ENCODE measurements at places on chromosomes 13 and 19.

- DNase-seq: no peak
These were observed 121.8 kb downstream of the STOML3 start for GRCh38 chr13:38868870-38869269.

DNA sequence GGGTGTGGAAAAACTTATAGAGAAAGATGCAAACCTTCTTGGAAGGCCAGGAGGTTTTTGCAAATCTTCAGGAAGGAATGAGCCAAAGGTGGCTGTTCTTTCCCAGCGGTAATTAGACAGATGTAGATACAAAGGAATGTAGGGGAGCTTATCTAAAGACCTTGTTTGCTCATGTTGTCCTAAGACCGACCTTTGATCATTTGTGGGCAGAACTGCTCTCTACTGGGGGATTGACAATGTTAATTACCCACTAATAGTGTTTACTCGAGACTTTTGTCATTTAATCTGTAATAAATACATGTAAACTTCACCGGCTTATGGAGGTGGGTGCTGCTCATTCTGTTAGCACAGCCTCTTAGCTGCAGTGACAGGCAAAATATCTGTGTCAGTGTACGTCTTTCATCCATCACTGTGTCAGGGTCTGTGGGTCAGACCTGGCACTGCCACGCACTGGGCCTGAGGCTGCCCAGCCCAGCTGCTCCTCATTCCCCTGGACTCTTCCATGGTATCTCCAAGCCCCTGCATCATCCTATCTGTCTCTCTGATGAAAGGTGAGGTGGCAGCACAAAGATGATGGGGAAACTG lies 68.3 kb downstream of the ZNF431 start:
- no peak for DNase-seq

DNA sequence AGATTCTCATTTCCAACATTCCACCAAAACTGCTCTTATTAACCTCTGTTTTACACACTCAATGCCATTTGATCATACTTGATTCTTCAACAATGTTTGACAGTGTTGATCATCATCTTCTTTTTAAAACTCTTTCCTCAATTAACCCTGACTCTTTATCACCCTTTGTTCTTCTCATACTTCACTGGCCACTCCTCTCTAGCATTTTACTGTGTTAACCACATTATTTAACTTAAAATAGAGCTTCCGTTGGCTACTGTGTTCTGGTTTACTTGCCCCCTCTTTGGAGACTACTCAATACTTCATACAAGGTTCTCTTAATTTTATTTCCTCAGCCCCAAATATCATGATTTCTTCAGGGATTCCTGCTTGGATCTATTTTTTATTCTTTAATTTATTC lies 121.1 kb upstream of the SPRY2 start:
- no peak for DNase-seq

- no peak for DNase-seq
These were observed 7.3 kb downstream of the ELOF1 start for GRCh38 chr19:11551603-11552235.

DNA sequence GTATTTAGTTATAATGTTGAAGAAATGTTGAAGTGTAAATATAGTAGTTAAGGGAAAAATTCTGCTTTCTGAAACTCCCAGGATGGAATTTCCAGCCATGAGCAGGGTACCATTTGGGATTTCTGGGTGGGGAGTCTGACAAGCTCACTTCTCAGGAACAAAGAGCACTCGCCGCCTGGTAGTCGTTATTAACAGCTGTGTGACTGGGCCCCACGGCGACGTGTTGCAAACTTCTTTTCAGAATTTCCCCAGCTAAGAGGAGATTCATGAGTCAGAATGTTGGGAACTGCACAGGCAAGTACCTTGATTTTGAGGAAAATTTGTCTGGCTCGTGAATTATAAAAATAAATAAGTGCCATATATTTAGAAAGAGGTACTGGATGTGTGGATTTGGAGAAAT lies 103.7 kb downstream of the LACC1 start:
- DNase-seq: no peak

- no peak for DNase-seq
These were observed 522.5 kb downstream of the DIAPH3 start for GRCh38 chr13:59641261-59641660.

- DNase-seq: no peak
These were observed 43.0 kb downstream of the IFT88 start for GRCh38 chr13:20610006-20610405.

- no peak for DNase-seq
These were observed 27.1 kb upstream of the MTUS2 start for GRCh38 chr13:28792992-28793391.

DNA sequence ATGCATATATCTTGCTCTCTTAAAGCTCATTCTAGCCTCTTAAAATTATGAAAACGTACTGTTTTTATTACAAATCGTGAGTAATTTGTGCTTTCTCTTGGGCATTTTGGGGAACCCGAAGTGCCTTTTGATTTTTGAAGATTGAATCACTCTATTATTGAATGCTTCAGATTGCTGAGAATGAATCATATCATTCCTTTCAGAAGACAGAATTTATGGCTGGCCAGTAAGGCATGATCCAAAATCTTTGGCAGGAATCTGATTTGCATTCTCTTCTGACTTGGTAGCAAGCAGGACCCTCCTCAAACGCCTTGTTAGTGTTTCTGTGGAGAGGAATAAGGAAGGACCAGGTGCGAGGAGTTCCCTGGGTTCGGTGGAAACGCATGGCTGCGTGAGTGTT lies 49.5 kb downstream of the STARD13 start:
- DNase-seq: no peak

GRCh38 chr13:78742659-78743058 lies 83.7 kb upstream of the OBI1 start:
- DNase-seq: no peak

DNA sequence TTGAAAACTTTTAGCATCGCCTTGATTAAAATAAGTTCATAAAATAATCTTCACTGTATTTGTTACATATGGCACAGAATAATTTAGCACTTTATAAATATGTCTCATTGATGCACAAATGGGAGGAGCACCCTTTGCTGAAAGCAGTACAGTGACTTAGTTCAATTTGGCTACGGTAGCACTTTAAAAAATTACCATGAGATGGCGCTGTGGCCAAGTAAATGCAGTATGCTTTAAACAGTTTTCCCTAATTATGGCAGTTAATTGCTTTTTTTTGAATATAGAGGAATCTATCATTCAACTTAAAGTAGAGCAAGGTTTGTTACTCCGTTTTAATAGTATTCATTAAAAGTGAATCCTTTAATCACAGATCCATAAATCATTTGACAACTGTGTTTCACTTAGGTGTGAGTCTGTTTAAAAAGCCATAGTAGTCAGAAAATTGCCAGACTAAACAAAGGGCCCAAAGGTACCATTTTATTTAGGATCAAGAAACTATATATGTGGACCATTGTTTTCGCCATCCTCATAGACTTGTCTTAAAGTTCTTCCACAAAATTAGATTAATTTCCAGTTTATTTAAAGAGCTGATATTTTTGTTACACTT lies 34.7 kb upstream of the ESD start:
- DNase-seq: peak; percentile 27

- DNase-seq: no peak
These were observed 33.4 kb downstream of the DNAJC3 start for GRCh38 chr13:95710313-95710712.

DNA sequence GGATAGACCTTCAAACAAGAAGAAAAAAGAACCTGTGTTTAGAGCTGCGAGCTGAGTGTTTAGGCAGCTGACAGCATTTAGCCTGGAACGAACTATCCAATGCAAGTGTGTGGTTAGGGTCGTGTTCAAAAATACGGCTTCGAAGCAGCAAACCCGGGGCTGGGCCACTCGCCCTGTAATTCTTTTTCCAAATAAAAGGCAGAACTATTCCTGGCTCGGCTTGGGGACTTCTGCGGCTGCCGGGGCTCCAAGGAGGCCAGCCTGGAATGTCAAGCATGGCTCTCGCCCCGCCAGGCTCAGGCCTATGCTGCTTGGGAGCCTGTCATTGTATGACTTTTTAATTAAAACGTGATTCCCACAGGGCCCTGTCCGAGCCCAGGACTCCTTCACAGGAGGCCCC lies 51.7 kb upstream of the KLF2 start:
- DNase-seq: no peak

Data from activated CD4-positive, alpha-beta T cell treated with anti-CD3 and anti-CD28 coated beads for 4 hours (primary cell).